ENCODE measurements at places on chromosomes 1 and 21. TPM values are rescaled to one million over a fixed set of nuclear protein-coding genes. Genes with fewer than 3 reads are reported as not detected.

GRCh38 chr1:102879439-102879993 lies 228.8 kb downstream of the COL11A1 start:
- DNase-seq, result peak; percentile 93

The IL22RA1 gene
- 0.33 TPM for total RNA-seq

- peak; percentile 40 for DNase-seq
Observed at GRCh38 chr1:201391651-201392511, 7.2 kb downstream of the LAD1 start.

The SPAG17 gene
- not detected for total RNA-seq

- DNase-seq, result no peak
Observed at GRCh38 chr1:204103431-204103741, 30.5 kb downstream of the SOX13 start.

- no peak for DNase-seq
Observed at GRCh38 chr1:53576866-53577760, 117.9 kb downstream of the DMRTB1 start.

The ZNF593 gene
- 51.1 TPM for total RNA-seq

DNA sequence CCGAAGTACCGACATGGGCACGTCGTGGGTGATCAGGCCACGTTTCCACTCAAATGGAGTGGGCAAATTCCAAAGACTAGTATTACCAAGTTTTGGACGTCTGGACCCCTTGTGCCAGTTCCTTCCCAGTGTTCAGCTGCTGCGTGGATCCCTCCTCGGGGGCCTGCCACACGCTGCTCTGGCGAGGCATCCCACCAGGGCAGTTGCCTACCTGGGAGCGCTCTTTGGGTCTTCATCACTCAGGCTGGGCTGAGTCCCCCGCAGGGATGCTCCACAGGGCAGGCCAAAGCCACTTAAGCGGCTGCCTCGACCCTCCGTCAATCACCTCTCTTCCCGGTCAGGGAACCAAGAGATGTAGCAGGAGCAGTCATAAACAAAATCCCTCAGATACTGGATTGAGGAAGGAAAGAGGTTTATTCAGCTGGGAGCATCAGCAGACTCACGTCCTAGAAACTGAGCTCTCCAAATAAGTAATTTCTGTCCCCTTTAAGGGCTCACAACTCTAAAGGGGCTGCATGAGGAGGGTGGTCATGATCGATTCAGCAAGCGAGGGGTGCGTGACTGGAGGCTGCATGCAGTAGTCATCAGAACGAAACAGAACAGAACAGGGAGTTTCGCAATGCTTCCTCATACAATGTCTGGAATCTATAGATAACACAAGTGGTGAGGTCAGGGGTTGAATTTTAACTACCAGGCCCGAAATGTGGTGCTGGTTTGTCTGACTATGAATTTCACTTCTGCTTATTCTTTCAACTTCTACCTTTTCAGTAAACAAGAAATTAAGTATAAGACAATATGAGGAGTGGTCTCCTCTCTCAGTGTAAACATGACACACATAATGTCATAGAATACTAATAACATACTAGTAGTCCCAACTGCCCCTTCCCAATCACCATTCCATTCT lies 998.6 kb upstream of the NCAM2 start:
- no peak for DNase-seq

Measured in HT1080 (cell line).